ENCODE measurements at places on chromosomes 6 and 20.

DNA sequence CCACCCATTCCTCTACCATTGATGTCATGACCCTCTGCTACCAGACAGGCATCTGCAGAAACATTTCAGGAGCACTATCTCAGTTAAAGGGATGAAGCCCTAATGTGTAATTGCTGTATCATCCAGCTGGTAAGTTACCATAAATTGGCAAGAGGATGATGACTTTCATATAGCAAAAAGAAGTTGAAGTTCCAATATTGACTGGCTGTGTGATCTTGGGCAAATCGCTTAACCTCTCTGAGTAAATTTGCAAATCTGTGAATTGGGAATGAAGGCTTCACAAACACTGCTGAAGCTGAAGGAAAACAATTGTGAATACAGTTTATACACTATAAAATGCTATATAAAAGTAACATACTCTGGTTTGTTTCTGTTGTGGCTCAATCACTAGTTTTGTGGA lies 89.5 kb upstream of the PHACTR1 start:
- no peak for DNase-seq

DNA sequence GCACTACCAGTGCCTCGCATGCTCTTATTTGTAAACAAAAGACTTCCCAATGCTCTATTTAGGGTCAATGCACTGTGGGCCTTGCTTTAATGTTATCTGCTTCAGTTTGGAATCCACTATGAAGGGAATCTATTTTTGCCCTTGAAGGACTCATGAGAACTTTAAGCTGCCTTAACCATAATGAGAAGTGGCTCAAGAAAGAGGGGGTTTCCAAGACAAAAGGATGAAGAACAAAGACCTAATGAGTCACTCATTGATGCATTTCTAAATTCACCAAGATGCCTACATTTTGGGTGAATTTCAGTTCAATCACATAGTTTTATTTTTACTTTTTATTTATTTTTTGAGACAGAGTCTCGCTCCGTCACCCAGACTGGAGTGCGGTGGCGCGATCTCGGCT lies 228.2 kb downstream of the LY86 start:
- DNase-seq: no peak

DNA sequence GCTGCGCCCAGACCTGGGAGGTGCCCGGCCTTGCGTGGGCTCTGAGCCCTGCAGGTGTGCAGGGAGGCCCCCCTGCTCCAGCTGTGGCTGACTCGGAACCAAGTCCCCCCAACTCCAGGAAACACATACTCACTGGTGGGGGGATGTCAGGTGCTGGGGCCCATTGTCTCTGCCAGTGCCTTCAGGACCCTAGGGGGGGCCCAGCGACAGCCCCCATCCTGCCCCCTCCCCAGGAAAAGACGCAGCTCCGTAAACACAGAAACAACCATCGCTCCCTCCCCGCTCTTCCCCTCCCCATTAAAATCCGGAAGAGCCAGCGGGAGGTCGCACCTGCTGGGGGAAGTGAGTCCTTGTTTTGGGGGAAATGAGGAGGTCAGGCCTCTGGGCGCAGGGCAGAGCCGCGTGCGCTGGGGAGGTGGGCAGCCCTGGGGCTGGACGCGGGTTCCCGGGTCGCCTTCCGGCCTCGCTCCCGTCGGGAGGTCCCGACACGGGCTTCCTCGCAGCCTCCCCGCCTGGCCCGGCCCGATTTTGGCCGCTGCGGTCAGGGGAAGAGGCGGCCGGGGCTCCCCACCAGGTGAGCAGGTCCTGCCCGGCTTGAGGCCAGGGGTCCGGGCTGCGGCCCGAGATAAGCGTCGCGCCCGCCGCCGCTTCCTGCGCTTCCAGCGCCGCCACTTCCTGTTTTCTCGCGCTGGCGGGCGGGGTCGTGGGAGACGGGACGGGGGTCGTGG lies 6.2 kb downstream of the C20orf204 start:
- DNase-seq: no peak

DNA sequence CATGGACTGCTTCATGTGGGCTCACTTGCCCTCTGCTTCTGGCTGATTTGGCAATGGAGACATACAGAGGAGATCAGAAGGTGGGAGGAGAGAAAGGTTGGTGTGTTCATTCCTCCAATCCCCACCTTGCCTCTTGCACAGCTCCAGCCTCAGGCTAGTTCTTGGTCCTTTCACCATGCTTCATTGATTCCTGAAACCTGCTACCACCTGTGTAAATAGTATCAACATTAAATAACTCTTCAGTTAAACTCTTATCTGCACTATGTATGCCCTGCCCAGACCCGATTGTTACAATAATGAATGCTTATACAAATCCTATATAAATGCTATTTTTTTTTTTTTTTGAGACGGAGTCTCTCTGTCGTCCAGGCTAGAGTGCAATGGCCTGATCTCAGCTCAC lies 174.5 kb downstream of the CD83 start:
- DNase-seq: no peak
